ENCODE measurements at places on chromosomes 4 and X. TPM values are rescaled to one million over a fixed set of nuclear protein-coding genes. Genes with fewer than 3 reads are reported as not detected.

The PSAPL1 gene
- not detected for total RNA-seq

The CT47B1 gene
- total RNA-seq, result not detected

The LRAT gene
- total RNA-seq, result not detected

The SPP1 gene
- not detected for total RNA-seq

The TMEM154 gene
- total RNA-seq, result 20.7 TPM

The SCRG1 gene
- under 0.01 TPM for total RNA-seq

The FAM9B gene
- total RNA-seq, result not detected

The NWD2 gene
- not detected for total RNA-seq

The PDZD4 gene
- under 0.01 TPM for total RNA-seq

The ADH4 gene
- total RNA-seq, result not detected

The IGBP1 gene
- total RNA-seq, result 56.7 TPM

The TEX13B gene
- not detected for total RNA-seq

The NALF2 gene
- not detected for total RNA-seq

The CXCL11 gene
- 1.1 TPM for total RNA-seq

The FRG2 gene
- total RNA-seq, result not detected

The PNMA3 gene
- total RNA-seq, result not detected

The EREG gene
- not detected for total RNA-seq

The UTP14A gene
- total RNA-seq, result 30.5 TPM

The FOXP3 gene
- not detected for total RNA-seq

The GRPR gene
- 0.14 TPM for total RNA-seq

The STK32B gene
- 21.3 TPM for total RNA-seq

The UGT2B17 gene
- not detected for total RNA-seq

The RAB9B gene
- 0.40 TPM for total RNA-seq

The ZCCHC18 gene
- 1.7 TPM for total RNA-seq

The MRPS18C gene
- 31.8 TPM for total RNA-seq

The NUP62CL gene
- 0.40 TPM for total RNA-seq

The SYN1 gene
- total RNA-seq, result not detected

The CHRDL1 gene
- total RNA-seq, result not detected

The RTL9 gene
- total RNA-seq, result not detected

The SSX3 gene
- not detected for total RNA-seq

The ZBED1 gene
- total RNA-seq, result 51.0 TPM

The KCNE5 gene
- 0.36 TPM for total RNA-seq

The RADX gene
- total RNA-seq, result 0.27 TPM

The IQSEC2 gene
- 6.5 TPM for total RNA-seq

The PPEF1 gene
- not detected for total RNA-seq

The GYPE gene
- total RNA-seq, result 0.93 TPM

The MAOA gene
- total RNA-seq, result 17.2 TPM

The SEC24B gene
- total RNA-seq, result 38.2 TPM
